ENCODE measurements at places on chromosomes 16 and 17.
A peak's percentile ranks its signal among the peaks of the same experiment; 100 is the strongest.

GRCh38 chr17:34169496-34169895, 85.6 kb upstream of the CCL2 start:
- DNase-seq: no peak

DNA sequence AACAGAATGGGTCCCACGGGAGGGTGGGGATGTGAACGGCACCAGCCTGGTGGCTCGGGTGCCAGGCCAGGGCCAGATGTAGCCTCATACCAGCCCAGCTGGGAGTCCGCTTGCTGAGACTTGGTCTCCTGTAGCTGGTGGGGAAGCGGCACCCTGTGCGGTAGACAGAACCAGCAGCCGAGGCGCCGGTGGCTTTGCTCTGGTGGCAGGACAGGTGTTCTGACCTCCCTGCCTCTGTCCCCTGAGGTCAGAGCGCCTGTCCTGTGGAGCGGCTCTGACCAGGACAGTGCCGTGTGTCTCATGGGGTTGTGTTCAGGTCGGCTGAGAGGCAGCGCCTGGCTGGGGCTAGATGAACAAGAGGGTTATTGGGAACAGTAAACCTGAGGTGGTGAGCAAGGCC, 20.1 kb downstream of the RAB40C start:
- no peak for DNase-seq

DNA sequence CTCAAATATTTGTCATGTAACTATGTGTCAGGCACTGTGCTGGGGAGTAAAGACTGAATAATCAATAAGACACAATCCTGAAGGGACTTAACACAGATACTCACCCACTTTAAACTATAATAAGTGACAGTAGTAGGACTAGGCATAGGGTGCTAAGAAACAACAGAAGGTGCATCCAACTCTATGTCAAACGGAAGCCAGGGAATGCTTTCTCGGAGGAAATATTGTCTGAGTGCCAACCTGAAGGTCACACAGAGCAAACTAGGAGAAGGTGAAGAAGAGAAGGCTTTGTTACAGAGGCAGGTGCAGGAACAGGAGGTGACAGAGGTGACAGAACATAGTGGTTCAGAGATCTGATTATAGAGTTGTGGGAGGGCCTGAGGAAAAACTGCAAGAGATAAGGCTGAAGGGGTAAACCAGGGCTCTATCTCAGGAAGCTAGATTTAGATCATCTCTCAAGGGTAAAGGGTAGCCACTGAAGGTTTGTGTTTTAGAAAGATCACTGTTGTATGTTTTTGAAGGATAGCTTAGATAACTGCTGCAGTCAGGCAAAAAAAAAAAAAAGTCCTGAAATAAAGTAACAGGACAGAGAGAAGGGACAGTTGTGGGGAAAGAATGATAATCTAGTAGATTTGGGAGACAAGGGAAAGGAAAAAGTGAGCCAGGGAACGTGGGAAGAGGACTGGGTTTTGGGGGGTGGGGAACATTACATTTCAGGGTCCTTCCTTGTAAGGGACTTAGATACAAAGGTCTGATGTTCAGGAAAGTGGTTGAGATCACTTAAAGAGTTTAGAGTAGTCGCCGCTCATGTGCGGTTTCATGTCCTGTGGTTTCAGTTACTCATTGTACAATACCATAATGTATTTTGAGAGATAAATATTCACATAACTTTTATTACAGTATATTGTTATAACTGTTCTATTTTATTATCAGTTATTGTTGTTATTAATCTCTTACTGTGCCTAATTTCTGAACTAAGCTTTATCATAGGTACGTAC, 85.6 kb upstream of the NETO2 start:
- no peak for DNase-seq

GRCh38 chr17:69457603-69458002, 43.1 kb downstream of the MAP2K6 start:
- no peak for DNase-seq

DNA sequence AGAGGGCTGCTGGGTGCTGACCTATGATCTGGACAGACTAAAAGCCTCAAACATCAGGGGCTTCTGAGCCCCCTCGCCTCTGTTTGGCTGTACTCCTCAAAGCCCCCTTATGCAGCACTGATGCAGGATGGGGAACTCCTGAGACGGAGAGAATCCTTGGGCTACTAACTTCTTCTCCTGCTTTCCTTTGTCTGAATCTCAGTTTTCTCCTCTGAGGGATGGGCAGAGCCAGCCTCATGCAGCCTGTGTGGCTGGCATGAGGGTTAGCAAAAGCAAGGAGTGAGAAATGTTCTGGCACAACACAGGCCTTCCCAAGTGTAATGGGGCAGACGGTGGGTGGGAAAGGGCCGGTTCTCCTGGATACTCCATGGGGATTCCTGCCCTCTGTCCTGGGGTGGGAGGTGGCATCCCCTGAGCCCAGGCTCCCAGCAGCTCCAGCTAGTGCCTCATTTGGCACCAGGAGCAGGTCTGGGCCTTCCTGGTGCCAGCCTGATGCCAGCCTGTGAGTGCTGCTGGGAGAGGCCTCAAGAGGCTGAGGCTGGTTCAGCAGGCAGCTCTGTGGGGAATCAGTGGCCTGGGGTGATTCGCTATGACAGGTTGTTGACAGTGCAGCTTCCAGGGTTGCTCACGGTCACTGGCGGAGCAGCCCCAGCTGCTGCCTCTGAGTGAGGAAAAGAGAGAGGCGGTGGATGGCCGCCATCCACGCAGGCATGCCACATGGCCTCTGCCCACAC, 4.0 kb upstream of the BRD7 start:
- no peak for DNase-seq

DNA sequence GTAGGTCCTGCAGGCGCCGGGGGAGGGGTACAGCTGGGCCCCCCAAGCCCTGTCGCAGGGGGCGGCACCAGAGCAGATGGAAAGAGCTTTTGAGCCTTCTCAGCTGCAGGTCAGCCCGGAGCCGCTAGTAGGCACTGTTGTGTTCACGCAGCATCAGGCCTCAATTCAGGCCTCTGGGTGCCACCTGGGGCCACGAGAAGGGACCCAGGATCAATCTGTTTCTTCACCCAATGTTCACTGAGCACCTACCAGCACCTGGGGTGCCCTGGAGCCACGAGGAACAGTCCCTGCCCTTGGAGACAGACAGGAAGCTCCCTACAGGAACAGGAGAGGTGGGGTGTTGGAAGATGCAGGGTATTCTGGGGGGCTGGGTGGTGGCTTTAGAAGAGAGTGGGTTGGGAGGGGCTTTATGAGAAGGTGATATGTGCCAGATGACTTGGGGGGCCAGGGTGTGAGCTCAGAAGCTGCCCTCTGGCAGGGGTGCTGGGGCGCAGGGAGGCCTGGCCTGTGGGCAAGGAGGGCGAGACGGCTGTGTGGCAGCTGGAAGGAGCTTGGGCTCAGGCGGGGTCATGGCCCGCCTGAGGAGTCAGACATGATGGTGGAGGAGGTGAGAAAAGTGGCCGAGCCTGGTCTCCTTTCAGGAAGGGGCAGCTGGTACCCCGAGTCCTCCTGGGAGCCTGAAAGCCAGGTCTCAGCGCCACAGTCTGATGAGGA, 121.9 kb upstream of the GSE1 start:
- no peak for DNase-seq

DNA sequence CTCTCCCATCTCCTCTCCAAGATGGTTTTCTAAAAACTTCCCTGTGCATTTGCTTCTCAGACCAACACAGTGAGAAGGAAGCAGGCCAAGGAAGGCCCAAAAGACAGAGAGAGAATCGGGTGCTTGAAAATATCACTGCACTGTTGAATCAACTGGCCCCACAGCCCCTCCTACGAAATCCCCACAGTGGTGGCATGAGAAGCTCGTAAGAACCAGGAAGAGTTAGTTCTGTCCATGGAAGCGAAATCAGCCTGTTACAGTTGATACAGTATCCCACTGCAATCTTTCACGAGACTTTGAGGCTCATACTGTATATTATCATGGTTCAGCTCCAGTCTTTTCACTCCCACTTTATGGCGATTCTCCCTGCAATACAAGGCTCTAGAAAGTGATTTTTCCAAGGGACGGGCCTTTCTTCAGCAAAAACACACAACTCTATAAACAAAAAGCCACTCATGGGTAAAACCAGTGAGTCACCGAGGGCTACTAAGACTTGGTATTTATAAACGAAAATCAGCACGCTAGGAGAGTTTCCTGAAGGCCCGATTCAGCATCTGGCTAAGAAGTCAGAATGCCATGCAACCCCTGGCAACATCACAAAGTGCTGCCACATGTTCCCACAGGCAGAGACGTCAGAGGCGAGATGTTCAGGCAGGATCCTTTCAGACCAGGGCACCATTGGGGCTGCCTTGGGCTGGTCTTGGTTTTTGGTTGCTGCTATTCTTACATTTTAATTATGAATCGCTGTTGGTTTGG, 185.7 kb downstream of the IRX5 start:
- no peak for DNase-seq

DNA sequence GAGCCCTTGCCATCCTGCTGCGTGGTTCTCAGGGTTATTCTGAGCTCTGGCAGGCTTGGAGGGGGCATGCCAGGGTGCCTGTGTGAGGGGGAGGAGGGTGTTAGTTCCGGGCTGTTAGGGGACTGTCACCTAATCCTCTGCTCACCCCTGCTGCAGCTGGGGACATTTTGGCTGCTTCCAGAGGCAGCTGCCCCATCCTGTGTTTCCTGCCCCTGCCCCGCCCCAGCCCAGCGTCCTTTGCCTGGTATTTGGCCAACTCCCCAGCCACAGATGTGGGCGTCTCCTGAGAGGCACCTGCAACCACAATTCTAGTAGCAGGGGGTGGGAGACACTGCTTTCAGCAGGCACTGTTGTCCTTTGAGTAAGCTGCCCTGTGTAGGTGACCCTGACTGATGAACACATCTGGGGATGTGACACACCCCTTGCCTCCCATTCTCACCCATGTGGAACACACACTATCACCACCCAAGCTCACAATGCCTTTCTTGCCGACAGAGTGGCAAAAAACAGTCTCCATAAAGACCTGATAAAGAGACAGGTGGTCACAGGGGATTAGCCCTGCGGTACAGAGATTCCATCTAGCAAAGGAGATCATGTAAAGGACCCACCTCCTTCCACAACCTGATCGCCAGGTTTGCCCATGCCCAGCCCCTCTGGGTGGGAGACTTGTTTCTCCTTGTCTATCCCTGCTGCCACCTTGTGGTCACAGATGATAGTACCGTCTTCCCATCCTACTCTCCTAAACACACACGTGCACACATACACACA, at the start of gene CHRNE:
Gene CHRNE (minus strand): TSS at position 48 of the 768 bp plus-strand sequence. CDS start 35 bp downstream, at position 13.
- DNase-seq: peak; percentile 55

DNA sequence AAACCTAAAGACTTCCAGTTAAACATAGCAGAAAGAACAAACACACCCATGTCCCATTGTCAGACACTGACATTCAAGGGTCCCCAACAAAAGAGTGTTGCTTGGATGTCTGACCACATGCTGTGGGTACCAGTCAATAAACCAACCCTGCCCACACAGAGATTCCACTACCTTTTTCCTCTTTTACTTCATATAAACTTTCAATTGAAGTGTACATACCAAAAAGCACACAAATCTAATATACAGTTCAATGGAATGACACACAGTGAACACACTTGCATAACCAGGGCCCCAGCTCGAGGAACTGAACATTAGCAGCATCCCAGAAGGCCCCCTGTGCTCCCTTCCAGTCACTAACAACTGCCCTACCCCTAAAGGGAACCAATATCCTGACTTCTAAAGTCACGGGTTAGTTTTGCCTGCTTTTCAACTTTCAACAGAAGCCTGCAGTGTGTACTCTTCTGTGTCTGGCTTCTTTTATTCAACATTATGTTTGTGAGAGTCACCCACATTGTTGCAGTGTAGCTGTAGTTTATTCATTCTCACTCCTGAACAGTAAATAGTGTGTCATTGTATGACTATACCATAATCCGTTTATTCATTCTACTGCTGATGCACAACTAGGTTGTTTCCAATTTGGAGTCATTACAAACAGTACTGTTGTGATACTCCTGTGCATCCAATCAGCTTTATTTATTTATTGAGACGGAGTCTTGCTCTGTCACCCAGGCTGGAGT, 18.0 kb downstream of the CFDP1 start:
- no peak for DNase-seq

- DNase-seq: no peak
Observed at GRCh38 chr16:83949724-83950001, 3.4 kb upstream of the OSGIN1 start.

GRCh38 chr16:79177018-79177417, 423.5 kb downstream of the MAF start:
- no peak for DNase-seq

DNA sequence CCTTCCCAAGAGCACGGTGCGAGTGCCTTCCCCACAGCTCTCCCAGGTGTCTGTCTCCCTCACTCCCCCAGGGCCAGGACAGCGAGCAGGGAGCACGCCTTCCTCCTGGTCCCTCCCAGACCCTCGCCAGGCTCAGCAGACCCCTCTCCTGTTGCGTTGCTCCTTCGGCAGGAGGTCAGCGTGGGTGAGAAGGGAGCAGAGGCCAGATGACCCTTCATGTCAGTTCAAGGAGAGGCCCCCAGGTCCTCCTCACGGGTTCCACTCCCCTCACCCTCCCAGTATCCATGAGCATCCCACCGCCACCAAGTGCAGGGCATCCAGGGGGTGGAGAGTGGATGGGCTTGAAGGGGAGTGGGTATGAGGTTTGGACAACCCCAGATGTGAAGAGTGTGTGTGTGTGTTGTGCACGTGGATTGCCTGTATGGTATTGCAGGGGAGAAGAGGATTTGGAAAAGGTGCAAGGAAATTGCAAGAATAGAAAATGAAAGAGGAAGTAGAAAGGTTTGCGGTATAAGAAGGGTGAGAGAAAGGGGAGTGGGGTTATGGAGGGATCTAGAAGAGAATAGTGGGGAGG, 17.7 kb downstream of the SGCA start:
- no peak for DNase-seq

DNA sequence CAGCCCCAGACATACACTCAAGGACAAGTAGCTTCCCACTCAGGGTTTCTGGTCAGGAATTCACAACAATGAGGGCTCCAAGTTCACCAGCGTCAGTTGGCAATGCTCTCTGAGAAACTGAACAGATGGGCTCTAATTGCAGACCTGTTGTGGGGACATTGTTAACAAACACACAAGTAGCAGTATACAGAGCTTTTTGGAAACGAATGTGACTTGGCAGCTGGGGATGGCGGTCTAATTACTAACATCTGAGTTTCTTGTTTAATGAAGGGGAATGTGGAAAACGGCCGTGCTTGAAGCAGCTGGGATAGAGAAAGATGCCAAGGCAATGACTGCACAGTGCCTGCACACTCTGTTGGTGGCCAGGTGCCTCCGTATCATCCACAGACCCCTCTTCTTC, 316.1 kb upstream of the IRX3 start:
- DNase-seq: no peak

- DNase-seq: no peak
Observed at GRCh38 chr16:9279291-9280068, 188.0 kb downstream of the HAPSTR1 start.
